ENCODE measurements at places on chromosomes 2 and 18.

DNA sequence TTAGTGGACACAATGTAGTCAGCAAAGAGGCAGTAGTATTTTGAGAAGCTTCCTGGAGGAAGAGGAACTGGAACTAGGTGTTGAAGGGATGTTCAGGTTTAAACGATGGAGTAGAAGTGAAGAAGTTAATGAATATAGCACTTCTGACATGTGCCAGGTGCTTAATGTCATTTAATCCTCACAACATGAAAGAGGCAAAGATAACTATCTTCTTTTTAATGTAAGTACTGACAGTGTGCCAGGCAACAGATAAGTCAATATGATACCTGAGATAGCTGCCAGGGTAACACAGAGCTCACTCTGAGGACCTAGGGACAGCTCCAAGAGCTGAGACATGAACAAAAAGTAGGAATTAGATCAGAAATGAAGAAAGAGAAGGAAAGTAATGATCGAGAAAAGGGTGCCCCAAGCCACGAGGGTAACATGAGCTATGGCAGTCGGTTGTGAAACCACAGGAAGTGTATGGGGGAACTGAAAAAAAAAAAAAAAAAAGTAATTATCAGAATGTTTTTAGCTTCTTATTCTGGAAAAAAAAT, 140.7 kb downstream of the RNF144A start:
- DNase-seq: no peak

DNA sequence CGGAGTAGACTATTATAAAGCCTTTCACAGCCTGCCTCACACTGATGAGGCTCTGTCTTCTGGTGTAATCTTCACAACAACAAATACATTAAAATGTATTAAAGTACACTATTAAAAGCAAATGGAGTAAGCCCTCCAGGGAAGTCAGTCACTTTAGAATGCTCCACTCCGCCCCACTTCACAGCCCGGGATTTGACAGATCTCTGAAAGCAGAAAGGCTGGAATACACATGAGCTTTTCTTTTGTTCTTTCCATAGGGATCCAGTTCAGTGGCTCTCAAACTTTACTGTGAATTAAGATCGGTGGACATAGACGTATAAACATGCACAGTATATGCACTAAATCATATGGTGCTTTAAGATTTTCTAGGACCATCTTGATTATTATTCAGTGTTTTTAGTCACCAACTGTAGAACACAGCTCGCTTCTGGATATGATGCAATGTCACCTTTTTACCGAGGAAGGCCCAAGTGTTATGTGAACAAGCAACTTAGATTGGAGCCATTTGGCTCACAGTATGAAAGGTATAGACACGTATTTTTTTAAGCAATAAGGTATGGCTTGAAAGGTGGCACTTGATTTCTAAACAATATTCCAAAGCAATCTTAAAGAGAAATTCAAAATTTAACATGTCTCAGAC, 151.1 kb downstream of the PRKCE start:
- DNase-seq: no peak

- no peak for DNase-seq
Observed at GRCh38 chr2:36123995-36124394, 231.6 kb upstream of the CRIM1 start.

DNA sequence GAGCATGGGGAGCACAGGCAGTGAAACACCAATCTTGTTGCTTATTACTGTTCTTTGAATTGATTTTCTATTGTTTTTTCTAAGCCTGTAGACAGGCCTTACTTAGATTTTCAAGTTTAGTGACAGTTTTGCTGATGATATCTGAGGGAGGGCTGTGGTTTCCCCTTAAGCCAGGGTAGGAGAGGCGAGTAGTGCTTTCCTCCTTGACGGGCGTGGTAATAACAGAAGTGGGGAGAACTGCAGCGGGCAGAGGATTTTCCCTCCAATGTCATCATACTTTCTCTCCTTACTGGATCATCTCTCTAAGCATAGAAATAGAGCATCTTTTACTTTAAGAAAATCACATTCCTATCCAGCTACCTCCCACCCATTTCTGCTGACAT, 314.4 kb downstream of the ALK start:
- no peak for DNase-seq

- DNase-seq: peak; percentile 2
Observed at GRCh38 chr2:173226899-173227698, 127.6 kb upstream of the CDCA7 start.

DNA sequence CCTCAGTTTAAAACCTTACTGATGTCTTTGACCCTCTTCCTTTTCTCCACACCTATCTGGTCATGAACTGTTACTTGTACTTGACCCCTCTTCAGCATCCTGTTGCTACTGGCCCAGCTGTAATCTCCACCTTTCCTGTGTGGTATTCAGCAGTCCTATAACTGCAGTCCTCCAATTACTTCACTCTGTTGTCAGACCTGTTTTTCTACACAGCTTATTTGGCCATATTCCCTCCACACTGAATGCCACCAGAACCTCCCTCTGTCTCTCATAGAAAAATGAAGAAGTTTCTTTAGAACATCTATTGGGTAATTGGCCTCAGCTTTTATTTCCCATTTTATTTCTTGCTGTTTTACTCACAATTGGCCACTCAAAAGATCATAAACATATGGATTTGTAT, 155.4 kb downstream of the ASXL3 start:
- no peak for DNase-seq

- DNase-seq: no peak
Observed at GRCh38 chr2:184727813-184728212, 129.5 kb downstream of the ZNF804A start.
